ENCODE measurements at places on chromosomes 7 and 10.

- peak; percentile 41 for DNase-seq
These were observed 173.6 kb upstream of the IMMP2L start for GRCh38 chr7:111735661-111736551.

- no peak for DNase-seq
These were observed 764.6 kb upstream of the GHITM start for GRCh38 chr10:83374741-83375140.

GRCh38 chr7:45920502-45921380 lies at the start of gene IGFBP3:
Gene IGFBP3 (minus strand): TSS chr7:45921272. CDS start chr7:45921140, 132 bp downstream.
- DNase-seq = no peak

GRCh38 chr7:144006692-144007042 lies 6.5 kb downstream of the OR6B1 start:
- no peak for DNase-seq

GRCh38 chr7:4753598-4754432 lies 21.6 kb upstream of the AP5Z1 start:
- DNase-seq = no peak

- DNase-seq = no peak
These were observed at the start of gene UFSP1 for GRCh38 chr7:100888988-100889750. Gene UFSP1 (minus strand): TSS chr7:100889715. CDS start chr7:100889271, 444 bp downstream.
